ENCODE measurements at places on chromosomes 3 and 15. TPM values are rescaled to one million over a fixed set of nuclear protein-coding genes. Genes with fewer than 3 reads are reported as not detected.

- H3K4me3 ChIP-seq: no peak overlapping the region
- no peaks in the 10 kb centered on the region for H3K27me3 ChIP-seq
- H3K4me1 ChIP-seq: peaks cover 26% of the 10 kb centered on the region
- no peak for DNase-seq
- no peak overlapping the region for H3K27ac ChIP-seq
Observed at GRCh38 chr3:27637346-27637995, 84.7 kb downstream of the EOMES start.

DNA sequence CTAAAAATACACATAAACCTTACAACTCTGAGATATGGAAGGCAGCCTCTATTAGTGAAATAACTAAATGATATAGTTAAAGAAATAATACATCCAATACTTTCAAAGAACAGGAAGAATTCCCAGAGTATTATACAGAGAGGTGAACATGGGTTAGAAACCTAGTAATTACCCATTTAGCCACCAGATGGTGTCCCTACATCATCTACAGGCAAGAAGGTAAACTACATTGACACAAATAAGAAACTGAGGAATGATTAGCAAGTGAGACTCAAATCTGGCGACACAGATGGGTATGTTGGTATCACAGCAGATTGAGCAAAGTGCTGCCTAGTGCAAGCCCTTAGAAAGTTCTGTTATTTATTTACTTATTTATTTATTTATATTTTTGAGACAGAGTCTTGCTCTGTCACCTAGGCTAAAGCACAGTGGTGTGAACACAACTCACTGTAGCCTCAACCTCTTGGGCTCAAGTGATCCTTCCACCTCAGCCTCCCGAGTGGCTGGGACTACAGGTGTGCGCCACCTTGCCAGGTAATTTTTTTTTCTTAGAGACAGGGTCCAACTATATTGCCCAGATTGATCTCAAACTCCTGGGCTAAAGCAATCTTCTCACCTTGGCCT lies 28.2 kb downstream of the NEK4 start:
- no peak overlapping the region for H3K4me3 ChIP-seq
- no peaks in the 10 kb centered on the region for H3K27me3 ChIP-seq
- DNase-seq: no peak

GRCh38 chr3:28386049-28386448 lies 37.4 kb upstream of the AZI2 start:
- H3K4me3 ChIP-seq: no peak overlapping the region
- no peaks in the 10 kb centered on the region for H3K36me3 ChIP-seq
- no peak overlapping the region for H3K27ac ChIP-seq
- no peak for DNase-seq
- H3K27me3 ChIP-seq: no peaks in the 10 kb centered on the region

- no peak for DNase-seq
- no peak overlapping the region for H3K27ac ChIP-seq
- H3K36me3 ChIP-seq: no peaks in the 10 kb centered on the region
- no peak overlapping the region for H3K4me3 ChIP-seq
- peaks cover 3% of the 10 kb centered on the region for H3K27me3 ChIP-seq
Observed at GRCh38 chr3:39190281-39191025, 1.9 kb downstream of the XIRP1 start.

- H3K4me1 ChIP-seq: peaks cover 32% of the 10 kb centered on the region
- peak overlapping the region; percentile 85 for H3K4me3 ChIP-seq
- H3K27me3 ChIP-seq: no peaks in the 10 kb centered on the region
- no peak for DNase-seq
- H3K27ac ChIP-seq: peak overlapping the region; percentile 82
Observed at GRCh38 chr15:52180196-52180835, 10.9 kb downstream of the GNB5 start.

- peaks cover 22% of the 10 kb centered on the region for H3K27me3 ChIP-seq
- H3K36me3 ChIP-seq: no peaks in the 10 kb centered on the region
- H3K27ac ChIP-seq: no peak overlapping the region
- DNase-seq: no peak
- H3K4me3 ChIP-seq: no peak overlapping the region
Observed at GRCh38 chr3:44058022-44058867, 183.4 kb upstream of the TOPAZ1 start.

DNA sequence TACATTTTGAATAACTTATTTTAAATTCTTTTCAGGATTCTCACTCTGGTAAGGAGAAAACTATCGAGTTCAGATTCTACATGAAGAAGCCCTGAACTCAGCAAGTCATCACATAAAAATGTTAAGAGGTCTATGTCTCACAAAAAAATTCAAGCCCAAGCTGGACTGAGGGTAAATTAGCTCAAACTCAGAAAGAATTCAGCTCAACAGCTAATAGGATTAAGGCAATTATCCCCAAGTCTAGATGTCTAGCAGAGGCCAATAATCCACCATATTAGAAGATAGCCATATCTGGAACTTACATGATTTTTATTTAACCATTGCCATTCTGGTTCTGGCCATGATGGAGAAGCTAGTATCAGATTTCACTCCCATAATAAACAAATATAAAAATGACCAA lies 909.7 kb downstream of the PLOD2 start:
- no peaks in the 10 kb centered on the region for H3K4me1 ChIP-seq
- no peaks in the 10 kb centered on the region for H3K27me3 ChIP-seq
- no peak overlapping the region for H3K27ac ChIP-seq
- DNase-seq: no peak
- no peaks in the 10 kb centered on the region for H3K36me3 ChIP-seq

- H3K36me3 ChIP-seq: peaks cover 69% of the 10 kb centered on the region
- peak overlapping the region; percentile 76 for H3K27ac ChIP-seq
- peak; percentile 22 for DNase-seq
- peaks cover 39% of the 10 kb centered on the region for H3K4me1 ChIP-seq
- no peak overlapping the region for H3K4me3 ChIP-seq
Observed at GRCh38 chr3:119508172-119508845, 10.0 kb downstream of the TIMMDC1 start.

The BCL2A1 gene
- 104 TPM for total RNA-seq

Data from activated T-helper 2 cell treated with anti-CD3 and anti-CD28 coated beads, Interferon-gamma antibody, Interleukin-2, Interleukin-4, amounts not matched to agents 10 μg/mL and 5 μg/mL and 100 μg/mL, durations not matched to agents 14 hours and 24 hours and 36 hours (primary cell).